ENCODE measurements at places on chromosomes 6 and 20.

GRCh38 chr20:29298759-29299613, 1958.5 kb upstream of the DEFB115 start:
- DNase-seq, result no peak

DNA sequence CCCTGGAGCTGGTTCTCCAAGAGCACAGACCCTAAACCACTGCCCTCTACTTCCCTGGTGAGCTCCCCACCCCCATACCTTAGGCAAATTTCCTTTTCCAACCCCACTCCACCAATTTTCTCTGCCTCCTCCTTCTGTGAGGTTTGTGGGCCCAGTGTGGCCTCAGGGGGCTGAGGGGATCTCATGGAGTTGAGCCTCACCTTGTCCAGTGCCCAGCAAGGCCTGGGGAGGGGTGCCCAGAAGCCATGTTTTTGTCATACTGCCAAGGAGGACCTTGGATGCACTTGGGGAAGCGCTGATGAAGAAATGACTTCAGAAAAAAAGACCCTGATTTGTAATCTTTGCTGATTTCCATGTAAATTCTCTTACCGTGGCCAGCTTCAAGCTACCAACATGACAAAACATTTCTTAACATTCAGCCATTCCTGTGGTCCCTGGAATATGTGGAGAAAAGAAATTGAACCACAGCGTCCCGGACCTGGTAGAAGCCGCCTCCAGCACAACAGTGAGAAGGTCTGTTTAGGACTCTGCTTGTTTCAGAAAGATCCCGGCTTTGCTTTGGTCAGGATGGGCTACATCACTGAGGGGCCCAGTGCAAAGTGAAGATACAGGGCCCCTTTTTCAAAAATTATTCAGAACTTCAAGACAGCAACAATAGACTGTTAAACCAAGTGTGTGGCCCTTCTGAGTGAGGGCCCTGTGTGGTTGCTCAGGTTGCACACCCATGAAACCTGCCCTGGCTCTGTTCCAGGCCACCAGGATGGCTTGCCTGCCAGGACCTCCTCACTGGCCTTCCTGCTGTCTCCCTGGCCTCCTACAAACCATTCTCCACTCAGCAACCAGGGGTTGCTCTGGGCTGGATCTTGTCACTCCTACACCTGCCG, 52.5 kb downstream of the CHMP4B start:
- DNase-seq, result no peak

GRCh38 chr6:165846123-165846966, 183.3 kb upstream of the PDE10A start:
- no peak for DNase-seq

DNA sequence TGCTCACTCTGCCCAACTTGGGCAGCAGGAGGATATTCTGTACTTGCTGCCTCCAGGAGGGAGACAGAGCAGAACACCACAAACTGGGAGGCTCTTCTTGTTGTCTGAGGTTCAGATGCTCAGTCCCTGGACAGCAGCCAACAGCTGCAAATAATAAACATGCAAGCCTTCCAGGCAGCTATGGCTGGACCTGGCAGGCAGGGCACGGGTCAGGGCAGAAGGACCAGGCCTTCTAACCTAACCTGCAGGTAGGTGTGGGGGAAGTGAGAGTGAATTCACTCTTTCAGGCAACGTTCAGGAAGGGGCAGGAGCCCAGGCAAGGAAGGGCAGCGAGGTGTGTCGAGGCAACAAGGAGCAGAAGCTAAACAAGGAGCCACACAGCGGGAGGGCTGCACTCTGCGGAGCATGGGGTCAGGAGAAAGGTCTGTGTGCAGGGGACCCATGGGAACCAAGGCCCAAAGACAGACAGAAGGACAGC, 31.5 kb downstream of the NINL start:
- DNase-seq, result no peak

- no peak for DNase-seq
Measured at GRCh38 chr20:53586640-53587039, 7.0 kb downstream of the ZNF217 start.
